ENCODE measurements at places on chromosomes 5 and 9.

DNA sequence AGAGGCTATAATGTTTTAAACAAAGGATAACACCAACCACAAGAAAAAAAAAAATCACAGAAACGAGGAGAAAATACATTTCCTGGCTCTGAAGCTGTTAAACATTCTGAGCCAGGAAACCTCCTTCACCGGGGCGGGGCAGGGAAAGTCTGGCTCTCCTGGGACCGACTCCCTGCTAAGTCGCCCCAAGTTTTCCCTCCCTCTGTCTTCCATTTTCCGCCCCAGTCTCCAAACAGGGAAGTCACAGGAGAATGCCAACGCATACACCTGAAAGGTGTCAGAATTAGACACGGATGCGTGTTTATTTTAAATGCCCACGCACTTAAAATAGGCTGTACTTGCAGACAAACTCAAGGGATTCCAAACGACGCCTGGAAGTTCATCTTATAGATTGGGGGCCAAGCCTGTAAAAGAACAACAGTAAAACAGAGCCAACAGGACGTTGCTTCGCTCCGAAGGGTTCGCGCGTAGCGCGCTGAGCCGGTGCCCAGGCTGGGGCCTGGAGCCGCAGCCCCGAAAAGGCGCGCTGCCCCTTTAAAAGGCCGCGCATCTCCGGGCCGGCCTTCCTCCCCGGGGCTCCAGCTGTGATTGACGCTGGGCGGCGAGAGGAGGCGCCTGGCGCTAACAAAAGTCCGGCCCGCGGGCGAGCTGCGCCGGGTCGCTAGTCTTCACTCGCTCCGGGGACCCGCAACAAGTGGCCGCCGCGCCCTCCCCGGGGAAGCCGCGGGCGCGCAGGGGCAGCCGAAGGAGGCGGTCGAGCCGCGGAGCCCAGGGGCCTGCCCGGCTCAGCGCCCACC lies at the start of gene FBXL7:
Gene FBXL7, plus strand, starts transcription at position 653 of the 797 bp plus-strand sequence.
- DNase-seq: peak; percentile 1

- DNase-seq: no peak
Measured at GRCh38 chr5:124126504-124127217, 614.7 kb downstream of the CSNK1G3 start.

GRCh38 chr5:92179651-92180050 lies 796.5 kb upstream of the ARRDC3 start:
- DNase-seq: no peak

DNA sequence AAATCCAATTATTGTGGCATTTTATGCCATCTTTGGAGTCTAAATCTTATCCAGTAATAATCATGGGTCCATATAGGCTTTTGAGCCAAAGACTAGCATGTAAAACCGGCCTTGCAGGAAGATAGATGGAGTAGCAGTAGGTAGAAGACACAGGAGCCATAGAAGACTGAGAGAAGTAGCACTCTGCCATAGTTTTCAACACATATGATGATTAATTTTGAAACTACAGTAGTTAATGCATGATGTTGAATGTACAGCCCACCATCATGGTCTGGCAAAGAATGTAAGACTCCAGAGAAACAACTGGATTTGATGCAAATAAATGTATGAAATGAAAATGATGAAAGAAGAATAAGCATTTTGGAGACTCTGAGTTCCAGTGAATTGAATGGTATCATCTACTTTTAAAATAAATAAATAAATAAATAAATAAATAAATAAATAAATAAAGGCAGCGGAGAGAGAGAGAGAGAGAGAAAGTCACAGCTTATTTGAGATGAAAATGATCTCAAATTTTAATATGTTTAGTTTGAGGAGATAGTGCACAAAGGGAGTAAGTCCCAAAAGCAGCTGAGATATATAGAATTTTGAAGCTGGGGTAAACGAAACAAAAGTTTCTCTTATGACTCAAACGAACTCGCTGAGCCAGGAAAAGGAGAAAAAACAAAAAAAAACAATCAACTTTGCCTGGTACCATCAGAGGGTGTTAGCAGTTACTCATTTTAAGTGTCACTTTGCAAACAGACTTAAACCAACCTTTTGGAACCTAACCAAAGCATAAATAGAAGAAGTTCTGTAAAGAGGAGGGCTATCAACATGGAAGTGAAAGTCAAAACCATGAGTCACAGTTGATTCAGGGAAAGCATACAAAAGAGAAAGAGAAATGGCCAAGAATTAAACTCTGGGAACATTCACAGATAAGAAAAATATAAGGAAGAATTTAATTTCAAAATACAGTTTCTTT lies 388.7 kb downstream of the CETN3 start:
- no peak for DNase-seq

DNA sequence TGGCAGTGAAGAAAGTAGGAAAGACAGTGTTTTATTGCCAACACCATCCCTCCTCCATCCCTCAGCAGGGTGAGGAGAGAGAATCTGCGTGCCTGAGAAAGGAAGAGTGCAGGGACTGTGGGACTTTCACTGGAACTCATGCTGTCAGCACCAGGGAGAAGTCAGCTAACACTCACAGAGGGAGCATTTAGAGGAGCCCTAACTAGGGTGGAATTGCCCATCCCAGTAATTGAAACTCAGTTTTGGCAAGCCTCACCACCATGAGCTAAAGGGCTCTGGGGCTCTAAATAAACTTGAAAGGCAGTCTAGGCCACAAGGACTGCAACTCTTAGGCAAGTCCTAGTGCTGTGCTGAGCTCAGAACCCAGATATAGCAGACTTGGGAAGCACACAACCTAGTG lies 622.3 kb downstream of the SEMA5A start:
- no peak for DNase-seq
